Stimulated activated CD8-positive, alpha-beta memory T cell treated with anti-CD3 and anti-CD28 coated beads, Interleukin-2, amount 100 ng/mL, for 1 hour (primary cell): ENCODE measurements at places on chromosomes 1 and 21.
A peak's percentile ranks its signal among the peaks of the same experiment; 100 is the strongest.

GRCh38 chr1:14737561-14738094, 139.1 kb downstream of the KAZN start:
- DNase-seq: no peak

DNA sequence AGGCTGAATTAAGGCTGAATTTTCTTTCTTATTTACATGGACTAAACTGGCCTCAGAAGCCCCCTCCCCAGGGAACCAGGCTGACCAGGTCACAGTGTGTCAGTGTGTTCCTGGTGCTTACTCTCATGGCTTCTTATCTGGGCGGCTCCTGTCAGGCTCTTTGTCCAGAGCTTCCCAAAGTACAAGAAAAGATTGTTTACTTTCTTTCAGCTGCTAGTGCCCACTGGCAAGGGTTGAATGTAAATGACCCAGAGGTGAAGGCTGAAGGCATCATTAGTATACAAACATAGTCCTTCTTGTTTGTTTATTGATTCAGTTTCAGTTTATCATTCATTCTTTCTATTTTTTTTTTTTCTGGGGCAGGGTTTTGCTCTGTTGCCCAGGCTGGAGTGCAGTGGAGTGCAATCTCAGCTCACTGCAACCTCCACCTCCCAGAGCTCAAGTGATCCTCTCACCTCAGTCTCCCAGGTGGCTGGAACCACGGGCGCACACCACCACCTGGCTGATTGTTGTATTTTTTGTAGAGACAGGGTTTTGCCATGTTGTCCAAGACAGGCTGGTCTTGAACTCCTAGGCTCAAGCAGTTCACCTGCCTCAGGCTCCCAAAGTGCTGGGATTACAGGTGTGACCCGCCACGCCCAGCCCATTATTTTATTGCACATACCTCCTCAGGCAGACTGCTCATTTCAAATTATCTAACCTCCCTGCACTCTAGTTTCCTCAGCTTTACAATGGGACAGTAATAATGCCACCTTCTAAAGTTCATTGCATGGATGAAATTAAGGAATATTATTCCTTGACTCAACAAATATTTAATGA, 9.8 kb upstream of the KDM4A start:
- DNase-seq: no peak

DNA sequence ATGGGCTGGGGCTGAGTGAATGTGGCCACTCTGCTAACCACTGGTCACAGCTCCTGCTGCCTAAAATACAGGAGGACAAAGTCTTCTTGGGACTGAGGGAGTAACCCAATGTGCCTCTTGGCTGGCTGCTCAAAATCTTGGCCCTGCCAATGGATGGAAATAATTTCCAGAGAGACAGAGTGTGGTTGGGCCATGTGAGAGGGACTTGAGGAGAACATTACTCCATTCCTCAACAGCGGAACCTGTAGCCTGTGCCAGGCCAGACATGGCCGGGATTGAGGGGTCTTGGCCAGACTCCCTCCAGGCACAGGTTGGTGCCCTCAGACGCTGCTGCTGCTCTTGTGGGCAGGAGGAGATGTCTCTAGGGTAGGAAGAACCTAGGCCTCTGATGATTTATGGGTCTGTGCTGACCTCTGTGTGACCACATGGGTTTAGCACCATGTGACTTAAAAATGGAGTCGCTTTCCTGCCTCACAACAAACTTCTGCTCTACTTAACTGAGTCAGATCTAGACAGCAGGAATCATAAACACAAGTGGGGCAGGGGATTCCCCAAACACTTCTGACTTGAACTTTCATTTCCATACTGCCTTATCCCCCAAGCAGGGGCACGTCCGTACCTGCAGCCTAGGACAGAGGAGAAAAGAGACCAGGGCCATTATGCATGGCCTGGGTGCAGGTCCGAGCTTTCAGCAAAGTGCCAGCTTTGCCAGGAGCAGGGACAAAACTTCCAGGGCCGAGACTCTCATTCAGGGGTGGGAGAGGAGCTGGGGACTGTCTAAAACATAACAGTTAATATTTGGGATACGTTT, 79.2 kb downstream of the CD34 start:
- DNase-seq: no peak

DNA sequence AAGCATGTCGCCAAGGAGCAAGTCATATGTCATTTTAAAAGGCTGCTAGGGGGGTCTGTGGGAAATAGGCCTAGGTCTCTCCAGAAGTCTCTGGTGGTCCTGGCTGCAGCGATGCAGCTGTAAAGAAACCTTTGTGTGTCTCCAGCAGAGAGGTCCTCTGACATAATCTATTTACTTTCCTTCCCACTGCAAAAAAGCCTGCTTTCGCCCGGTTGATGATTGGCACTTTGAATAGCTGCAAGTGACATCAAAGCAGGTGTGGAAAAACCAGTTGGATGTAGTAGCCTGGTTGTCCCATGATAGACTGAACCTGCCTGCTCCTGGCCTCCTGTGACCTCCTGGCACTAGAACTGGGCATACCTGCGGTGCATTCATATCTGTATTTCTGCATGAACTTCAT, 13.8 kb downstream of the RASSF5 start:
- no peak for DNase-seq

- peak; percentile 30 for DNase-seq
Measured at GRCh38 chr1:205286335-205286950, 35.1 kb downstream of the NUAK2 start.

GRCh38 chr1:180519846-180520245, 17.5 kb upstream of the ACBD6 start:
- DNase-seq: no peak

GRCh38 chr1:245765230-245766000, 610.6 kb downstream of the KIF26B start:
- no peak for DNase-seq

- DNase-seq: no peak
Measured at GRCh38 chr21:43720539-43721166, 1.7 kb downstream of the PDXK start.

GRCh38 chr21:45818904-45819285, 162.7 kb upstream of the COL6A1 start:
- DNase-seq: no peak

GRCh38 chr1:207845109-207845508, 65.8 kb downstream of the CD34 start:
- DNase-seq: no peak

DNA sequence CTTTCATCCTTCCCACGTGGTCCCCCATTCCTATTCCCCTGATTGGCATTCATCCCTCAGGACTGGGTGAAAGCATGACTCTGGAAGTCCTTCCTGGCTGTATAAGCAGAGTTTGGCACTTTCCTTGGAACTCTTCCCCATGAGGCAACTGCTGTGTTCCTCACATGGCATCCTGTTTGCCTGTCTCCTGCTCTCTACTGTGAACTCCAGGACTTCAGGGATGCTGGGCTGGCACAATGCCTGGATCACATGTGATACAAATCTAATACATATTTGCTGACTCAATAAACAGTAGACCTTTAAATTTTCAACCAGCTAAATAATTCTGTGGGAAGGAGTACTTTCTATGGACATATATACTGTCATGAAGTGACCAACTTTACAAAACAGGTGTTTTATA, 46.8 kb upstream of the EDEM3 start:
- no peak for DNase-seq

- DNase-seq: no peak
Measured at GRCh38 chr1:175252561-175252960, 60.0 kb upstream of the KIAA0040 start.

DNA sequence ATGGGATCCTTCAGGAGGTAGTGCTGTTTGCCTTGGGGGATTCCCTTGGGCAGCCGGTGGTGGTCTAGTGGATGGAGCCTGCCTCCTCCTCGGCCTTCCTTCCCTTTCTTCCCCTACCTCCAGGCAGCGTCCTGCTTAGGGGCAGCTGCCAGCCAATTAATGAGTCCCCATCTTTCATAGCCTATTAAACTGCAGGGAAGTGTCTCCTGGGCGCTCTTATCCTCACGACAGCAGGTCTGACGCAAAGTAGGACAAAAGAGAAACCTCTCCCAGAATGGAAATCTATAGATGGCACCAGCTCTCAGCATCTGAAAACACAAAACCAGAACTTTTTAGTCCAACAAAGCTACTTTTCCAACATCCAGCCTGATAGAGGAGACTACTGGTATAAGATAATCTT, 69.3 kb downstream of the ELAVL4 start:
- DNase-seq: no peak

- DNase-seq: no peak
Measured at GRCh38 chr1:247551721-247552120, 2.8 kb downstream of the GCSAML start.

GRCh38 chr1:163195728-163196448, 6.8 kb downstream of the RGS5 start:
- no peak for DNase-seq

DNA sequence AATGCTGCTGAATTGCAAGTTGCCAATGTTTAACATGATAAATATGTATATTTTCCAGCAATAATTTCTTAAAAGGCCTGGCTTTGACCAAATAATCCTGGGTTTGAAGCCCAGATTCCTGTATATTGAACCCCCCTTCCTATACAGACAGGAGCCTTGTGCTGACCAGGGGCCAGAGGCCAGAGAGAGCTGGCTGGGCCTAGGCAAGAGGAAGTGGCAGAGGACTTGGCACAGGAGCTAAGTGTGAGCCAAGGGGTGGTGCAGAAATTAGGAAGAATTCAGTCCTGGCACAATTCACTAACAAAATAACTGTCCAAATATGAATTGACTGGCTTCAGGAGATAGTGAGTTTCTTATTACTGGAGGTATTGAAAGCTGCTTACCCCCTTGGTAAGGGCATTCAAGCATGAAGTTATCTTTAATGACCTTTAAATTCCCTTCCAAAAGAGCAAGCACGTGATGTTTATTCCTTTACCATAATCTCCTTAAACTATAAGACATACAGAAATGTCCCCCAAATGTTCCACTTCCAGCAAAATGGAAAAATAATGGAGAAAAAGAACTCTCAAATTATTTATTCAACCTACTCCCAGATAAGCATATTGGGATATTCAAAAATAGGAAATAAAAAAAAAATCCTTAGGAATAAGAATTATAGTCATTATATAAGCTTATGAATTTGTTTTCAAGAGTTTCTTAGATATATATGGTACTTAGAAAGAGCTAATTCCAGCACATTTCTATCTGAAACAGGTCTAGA, 26.6 kb downstream of the NIBAN1 start:
- DNase-seq: no peak

DNA sequence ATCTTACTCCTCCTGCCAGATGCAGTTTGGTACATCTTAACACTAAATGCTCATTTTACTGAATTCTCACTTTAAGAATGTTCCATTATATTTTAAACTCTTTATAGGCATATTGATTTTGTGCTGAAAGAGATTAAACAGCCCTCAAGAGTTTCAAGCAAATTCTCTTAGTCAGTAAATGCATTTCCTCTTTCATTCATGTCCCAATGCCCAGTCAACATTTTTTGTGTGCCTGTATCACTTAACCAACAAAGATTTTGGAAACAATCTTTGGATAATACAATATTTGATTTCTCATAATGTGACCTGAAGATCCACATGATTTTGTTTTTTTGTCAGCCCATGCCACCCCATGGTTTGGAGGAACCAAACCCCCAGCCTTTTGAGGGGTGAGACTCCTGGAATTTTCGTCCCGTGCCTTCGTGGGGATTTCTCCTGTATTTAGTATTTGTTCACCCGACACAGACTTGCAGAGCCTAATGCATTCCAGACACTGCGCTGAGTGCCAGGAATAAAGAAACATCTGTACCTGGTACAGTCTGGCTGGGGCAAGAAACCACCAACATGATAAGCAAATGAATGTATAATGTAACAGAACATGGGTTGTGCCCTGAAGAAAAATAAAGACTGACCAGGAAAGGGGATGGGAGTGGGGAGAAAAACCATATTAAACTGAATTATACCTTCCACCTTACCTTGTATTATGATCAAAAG, 47.1 kb upstream of the ETS2 start:
- DNase-seq: no peak

DNA sequence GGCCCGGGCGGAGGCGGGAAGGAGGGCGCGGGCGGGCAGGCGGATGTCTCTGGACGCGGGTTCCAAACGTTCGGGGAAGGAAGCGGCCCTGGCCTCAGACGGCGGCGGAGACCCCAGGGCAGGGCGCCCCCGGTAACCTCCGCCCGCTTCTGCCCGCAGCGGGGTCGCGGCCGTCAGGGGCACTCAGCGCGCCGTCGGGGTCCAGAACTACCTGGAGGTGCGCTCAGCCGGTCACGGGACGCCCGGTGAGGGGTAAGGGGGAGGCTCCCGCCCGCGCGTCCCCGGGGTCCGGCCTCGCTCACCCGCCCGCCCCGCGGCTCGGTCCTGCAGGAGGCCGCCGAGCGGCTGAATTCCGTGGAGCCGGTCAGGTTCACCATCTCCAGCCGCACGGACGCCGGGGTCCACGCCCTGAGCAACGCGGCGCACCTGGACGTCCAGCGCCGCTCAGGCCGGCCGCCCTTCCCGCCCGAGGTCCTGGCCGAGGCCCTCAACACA, 406 bp downstream of the PUSL1 start:
- DNase-seq: no peak

DNA sequence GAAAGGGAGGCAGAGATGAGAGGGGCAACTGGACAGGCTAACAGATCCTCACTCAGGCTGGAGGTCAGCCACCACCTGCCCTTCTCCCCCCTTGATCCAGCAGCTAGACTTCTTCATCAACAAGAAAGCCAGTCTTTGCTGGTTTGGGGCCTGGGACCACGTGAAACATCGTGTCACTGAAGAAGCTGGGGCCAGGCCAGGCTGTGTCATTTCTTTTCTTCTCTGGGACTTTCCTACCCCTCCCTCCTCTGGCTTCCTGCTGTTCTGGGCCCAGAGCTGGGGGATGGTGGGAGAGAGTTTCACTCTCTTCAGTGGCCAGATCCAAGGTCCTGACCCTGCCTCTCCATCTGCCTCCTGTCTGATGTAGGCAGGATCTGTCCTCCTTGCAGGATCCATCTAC, 18.1 kb upstream of the SLC26A9 start:
- no peak for DNase-seq
